Calu3 (cell line): ENCODE measurements at places on chromosomes 5 and 9. TPM values are rescaled to one million over a fixed set of nuclear protein-coding genes. Genes with fewer than 3 reads are reported as not detected.

The COL15A1 gene
- not detected in 2 replicates for total RNA-seq

The DCP2 gene
- 56.0 and 57.8 TPM in 2 replicates for total RNA-seq

DNA sequence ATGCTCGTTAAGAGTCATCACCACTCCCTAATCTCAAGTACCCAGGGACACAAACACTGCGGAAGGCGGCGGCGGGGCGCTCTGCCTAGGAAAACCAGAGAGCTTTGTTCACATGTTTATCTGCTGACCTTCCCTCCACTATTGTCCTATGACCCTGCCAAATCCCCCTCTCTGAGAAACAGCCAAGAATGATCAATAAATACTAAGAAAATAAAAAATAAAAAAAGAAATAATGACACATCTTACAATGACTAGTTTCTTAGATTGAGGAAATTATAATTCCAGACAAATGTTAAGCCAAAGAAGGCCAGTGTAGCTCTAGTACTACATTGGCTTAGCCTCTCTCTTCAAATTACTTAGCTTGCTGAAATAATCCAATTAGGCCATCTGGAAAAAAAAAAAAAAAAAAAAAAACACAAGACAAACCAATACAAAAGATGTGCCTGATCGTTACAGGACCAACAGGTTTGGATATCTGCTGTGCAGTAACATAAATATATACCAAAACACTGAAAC, 58.0 kb downstream of the ANXA2R start:
- H3K27me3 ChIP-seq: no peaks in the 10 kb centered on the region
- H3K4me3 ChIP-seq: no peak overlapping the region
- peaks cover 51% of the 10 kb centered on the region for H3K36me3 ChIP-seq
- DNase-seq: peak; percentile 51
- peak overlapping the region; percentile 61 for H3K27ac ChIP-seq

DNA sequence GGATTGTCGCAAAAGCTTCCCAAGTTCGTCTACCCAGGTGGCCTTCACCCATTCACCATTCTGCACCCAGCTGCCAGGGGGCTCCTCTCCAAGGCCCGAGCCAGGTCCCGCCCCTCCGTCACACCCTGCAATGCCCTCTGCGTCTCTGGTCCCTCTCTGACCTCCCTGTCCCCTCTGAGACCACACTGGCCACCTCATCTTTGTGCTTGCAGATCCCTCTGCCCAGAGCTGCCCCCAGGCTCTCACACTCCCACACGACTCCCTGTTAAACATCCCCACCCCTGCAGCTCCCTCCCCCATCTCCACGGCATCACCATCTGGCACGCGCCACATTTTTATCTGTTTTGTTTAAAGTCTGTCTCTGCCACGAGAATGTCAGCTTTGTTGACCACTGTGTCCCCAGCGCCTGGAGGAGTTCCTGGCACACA, 243.6 kb downstream of the PBX3 start:
- peaks cover 13% of the 10 kb centered on the region for H3K27me3 ChIP-seq
- no peaks in the 10 kb centered on the region for H3K4me1 ChIP-seq
- no peak overlapping the region for H3K4me3 ChIP-seq

DNA sequence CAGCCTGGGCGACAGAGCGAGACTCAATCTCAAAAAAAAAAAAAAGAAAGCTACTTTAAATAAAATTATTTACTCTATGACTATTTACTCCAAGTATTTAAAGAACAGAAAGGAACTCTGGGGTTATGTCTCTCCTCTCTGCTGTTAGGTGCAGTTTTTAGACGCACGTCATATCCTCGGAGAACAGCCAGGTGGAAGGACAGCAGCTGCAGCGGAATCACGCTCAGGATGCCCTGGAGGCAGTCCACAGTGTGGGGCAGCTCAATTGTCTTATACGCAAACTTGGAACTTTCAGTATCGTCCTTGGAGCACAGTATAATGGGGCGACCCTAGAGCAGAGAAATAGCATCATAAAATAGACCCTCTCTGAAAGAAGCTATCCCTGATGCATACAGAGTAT, 10.4 kb upstream of the MAPK9 start:
- no peak for DNase-seq
- H3K27ac ChIP-seq: no peak overlapping the region
- no peaks in the 10 kb centered on the region for H3K36me3 ChIP-seq
- no peak overlapping the region for H3K4me3 ChIP-seq

The PCA3 gene
- not detected in 2 replicates for total RNA-seq

The LRRC19 gene
- total RNA-seq: 0.21 and 1.1 TPM in 2 replicates

The ARID3C gene
- not detected in 2 replicates for total RNA-seq

DNA sequence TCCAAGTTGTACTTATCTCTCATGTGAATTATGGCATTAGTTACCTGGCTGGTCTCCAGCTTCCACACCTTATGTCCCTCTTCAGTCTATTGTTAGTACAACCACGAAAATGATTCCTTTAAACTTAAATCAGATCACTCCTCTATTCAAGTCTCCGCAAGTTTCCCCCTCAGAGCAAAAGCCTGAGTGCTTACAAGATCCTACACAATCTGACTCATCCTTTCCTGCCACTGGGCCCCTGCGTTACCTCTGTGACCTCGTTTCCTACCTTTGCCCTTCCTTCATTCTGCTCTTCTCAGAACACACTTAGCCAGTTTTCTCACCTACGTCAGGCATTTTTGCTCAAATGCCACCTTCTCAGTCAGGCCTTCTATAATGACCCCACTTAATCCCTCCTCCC, 45.1 kb upstream of the GLIS3 start:
- peak overlapping the region; percentile 8 for H3K27ac ChIP-seq
- no peaks in the 10 kb centered on the region for H3K27me3 ChIP-seq
- H3K36me3 ChIP-seq: peaks cover 9% of the 10 kb centered on the region
- no peak for DNase-seq

- H3K27ac ChIP-seq: no peak overlapping the region
- no peak overlapping the region for H3K4me3 ChIP-seq
Measured at GRCh38 chr5:105392122-105392709, 1829.6 kb upstream of the NUDT12 start.

The TSC1 gene
- 31.7 and 35.9 TPM in 2 replicates for total RNA-seq

The SLC34A1 gene
- 0.19 and 0.64 TPM in 2 replicates for total RNA-seq

The AJM1 gene
- total RNA-seq: 2.9 and 3.2 TPM in 2 replicates

The FBXO4 gene
- 5.4 and 8.9 TPM in 2 replicates for total RNA-seq

GRCh38 chr9:93897075-93897970, 57.8 kb downstream of the BARX1 start:
- no peak overlapping the region for H3K27ac ChIP-seq
- DNase-seq: no peak
- no peak overlapping the region for H3K4me3 ChIP-seq
- H3K36me3 ChIP-seq: no peaks in the 10 kb centered on the region

The GLIPR2 gene
- total RNA-seq: 0.19 and 0.24 TPM in 2 replicates

DNA sequence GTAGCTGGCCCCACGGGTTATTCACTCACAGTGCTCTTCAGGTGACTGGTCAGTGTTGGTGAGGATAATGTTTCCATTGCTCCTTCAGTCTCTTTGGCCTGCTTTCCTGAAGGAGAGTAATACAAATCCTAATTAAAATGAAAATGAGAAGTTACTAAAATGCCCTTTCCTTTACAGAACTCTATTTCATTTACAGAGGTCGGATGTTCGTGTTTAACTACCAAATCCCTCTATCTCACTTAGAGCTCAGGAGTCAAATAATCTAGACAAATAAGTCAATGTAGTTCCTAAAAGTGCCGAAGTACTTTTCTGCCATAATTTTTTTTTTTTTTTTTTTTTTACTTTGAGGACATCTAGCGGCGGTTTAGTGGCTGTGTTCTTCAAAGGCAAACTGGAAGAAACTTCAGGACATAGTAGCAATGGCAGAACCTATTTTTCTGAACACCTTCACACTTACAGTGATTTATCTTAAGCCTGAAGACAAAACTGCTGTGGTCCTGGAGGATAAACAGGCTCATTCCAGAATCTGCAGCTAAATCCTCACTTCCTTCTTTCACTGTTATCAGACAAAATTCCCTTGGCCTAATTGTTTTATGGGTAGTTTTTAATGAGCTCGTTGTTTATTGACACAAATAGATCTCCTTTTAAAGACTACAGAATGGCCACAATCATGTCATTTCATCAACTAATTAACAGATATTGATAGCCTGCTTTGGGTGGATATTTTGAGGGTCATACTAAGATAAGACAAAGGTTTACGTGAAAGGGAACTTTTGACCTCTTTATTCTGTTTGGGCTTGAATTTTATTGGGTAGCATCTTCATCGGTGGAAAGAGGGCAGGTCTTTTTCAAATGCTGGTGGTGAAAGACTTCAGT, 207.6 kb upstream of the DMRTA1 start:
- H3K27ac ChIP-seq: peak overlapping the region; percentile 84
- peaks cover 79% of the 10 kb centered on the region for H3K4me1 ChIP-seq
- H3K27me3 ChIP-seq: no peaks in the 10 kb centered on the region
- DNase-seq: no peak

The PCDHB12 gene
- 1.3 and 1.6 TPM in 2 replicates for total RNA-seq

The RRAGA gene
- total RNA-seq: 39.7 and 40.6 TPM in 2 replicates

DNA sequence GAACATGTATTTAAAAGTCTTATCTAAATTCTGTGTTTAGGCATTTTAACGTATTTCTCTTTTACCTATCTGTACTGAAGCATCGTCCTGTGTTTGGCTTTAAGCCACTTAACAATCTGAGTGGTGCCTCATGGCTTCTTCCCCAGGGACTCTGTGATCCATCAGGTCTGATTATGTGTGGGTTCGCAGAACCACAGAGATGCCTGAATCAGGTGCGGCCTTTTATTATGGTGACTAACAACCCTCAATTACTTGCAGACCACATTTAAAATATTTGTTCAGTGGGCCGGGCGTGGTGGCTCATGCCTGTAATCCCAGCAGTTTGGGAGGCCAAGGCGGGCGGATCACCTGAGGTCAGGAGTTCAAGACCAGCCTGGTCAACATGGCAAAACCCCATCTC, 39.6 kb upstream of the SAP30L start:
- H3K4me3 ChIP-seq: no peak overlapping the region
- H3K36me3 ChIP-seq: peaks cover 5% of the 10 kb centered on the region
- no peak for DNase-seq
- no peaks in the 10 kb centered on the region for H3K27me3 ChIP-seq

- no peaks in the 10 kb centered on the region for H3K27me3 ChIP-seq
- H3K27ac ChIP-seq: no peak overlapping the region
- H3K36me3 ChIP-seq: no peaks in the 10 kb centered on the region
- DNase-seq: peak; percentile 80
- H3K4me3 ChIP-seq: peak overlapping the region; percentile 67
Measured at GRCh38 chr5:79025054-79025472, 40.0 kb upstream of the ARSB start.

DNA sequence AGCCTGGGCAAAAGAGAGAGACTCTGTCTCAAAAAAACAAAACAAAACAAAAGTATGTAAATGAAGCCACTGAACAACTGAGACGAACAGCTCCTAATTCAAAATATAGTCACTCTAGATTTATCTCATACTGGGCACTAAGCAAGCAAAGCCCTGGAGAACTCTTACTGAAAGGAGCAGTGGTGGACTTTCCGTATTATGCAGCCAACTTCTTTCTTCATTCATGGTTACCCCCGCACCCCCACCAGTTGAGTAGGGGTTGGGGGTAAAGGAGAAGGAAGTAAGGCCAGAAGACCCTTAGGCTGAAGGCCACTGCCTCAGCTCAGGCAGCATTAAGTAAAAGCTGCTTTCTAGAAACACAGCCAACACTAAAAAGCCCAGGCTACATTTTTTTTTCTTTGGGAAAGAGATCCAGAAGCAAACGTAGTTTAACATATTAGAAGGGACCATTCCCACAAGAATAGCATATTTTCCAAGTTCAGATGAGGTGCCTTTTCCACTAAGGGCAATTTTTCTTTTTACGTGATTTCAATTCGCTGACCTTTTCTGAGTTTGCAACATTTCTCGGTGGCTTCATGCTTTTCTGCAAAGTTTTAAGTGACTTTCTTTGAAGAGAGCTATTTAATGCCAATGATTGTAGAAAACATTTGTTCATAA, 55.3 kb downstream of the MAPKAP1 start:
- no peaks in the 10 kb centered on the region for H3K36me3 ChIP-seq
- DNase-seq: no peak
- no peaks in the 10 kb centered on the region for H3K27me3 ChIP-seq
- H3K27ac ChIP-seq: no peak overlapping the region

GRCh38 chr9:136392538-136393449, 7.2 kb downstream of the SNAPC4 start:
- no peak for DNase-seq
- H3K4me3 ChIP-seq: no peak overlapping the region
- H3K27ac ChIP-seq: no peak overlapping the region

DNA sequence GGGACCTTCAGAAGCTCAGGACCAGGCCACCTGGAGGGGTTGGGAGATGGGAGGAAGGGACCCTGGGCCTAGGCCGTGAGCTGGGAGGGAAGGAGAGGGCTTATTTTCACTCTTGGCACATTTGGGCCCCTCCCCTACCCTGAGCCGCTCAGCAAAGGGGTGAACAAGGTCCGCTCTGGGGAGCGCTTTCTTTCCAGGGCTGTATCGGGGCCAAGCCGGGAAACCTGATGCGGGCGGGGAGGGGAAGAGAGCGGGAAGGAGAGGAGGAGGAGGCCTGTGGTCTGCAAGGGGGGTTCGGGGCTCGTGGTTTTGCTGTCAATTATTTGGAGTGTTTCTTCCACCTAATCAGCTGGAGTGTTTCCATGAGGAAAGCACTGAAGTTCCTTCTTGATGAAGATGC, 62.7 kb upstream of the RXRA start:
- H3K4me1 ChIP-seq: no peaks in the 10 kb centered on the region
- H3K36me3 ChIP-seq: no peaks in the 10 kb centered on the region

DNA sequence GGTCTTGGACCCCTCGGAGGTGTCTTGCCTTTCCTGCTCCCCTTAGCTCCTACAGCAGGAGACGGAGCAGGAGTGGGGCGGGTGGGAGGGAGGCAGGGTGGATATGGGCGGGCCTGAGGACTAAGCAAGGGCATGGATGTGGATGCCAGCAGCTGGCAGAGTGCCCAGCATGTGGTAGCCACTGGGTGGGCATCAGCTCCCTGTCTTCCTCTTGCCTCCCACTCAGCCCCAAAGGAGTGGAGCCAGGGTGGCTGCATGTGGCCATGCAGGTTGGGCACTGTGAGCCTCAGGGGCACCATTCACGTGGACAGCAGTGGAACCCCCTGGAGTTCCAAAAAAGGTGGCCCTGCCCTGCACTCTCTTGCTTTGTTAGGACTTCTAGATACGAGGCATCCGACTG, 90.1 kb upstream of the TBCA start:
- H3K4me3 ChIP-seq: no peak overlapping the region
- peaks cover 25% of the 10 kb centered on the region for H3K27me3 ChIP-seq
- H3K4me1 ChIP-seq: no peaks in the 10 kb centered on the region

The ADAMTSL2 gene
- total RNA-seq: 0.14 TPM in 1 of 2 replicates, not detected in the other

DNA sequence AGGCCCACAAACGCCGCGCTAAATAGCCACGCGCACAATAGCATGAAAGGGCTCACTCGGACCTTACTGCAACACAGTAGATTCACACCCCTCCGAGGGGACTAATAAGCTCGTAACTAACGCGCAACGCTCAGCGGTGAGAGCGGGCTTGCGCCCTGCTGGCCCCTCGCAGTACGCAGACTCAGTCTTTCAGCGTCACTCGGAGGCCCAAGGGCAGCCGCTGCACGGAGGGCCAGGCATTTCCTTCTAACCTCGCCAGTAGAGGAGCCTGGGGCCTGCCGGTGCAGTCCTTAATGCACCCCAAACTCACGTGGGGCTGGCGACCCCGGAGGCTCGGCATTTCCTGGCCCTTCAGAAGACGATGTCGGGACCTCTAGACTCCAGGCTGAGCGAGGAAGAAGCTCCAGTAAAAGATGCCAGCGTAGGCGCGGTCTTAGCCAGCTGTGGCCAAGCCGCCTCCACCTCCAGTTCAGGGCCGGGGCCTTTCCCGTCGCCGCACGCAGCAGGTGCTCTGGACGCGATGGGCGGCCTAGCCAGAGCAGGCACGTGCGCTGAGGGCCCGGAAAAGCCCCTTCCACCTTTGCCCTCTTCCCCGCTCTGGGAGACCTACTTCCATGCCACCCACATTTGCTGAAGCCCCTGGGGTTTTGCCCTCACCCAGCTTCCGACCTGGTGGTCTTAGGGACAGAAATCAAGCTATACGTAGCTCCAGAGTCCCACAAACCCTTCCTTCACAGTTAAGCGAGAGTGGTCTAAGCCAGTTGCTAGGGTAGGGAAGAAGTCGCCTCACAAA, 38.3 kb upstream of the TIFAB start:
- no peaks in the 10 kb centered on the region for H3K36me3 ChIP-seq
- H3K27me3 ChIP-seq: peaks cover 80% of the 10 kb centered on the region

The DEPDC1B gene
- 63.1 and 80.7 TPM in 2 replicates for total RNA-seq

The PLPPR1 gene
- not detected in 2 replicates for total RNA-seq
